ENCODE measurements at places on chromosomes 2 and 18.
A peak's percentile ranks its signal among the peaks of the same experiment; 100 is the strongest.

- DNase-seq = no peak
Measured at GRCh38 chr2:181138816-181139215, 158.4 kb downstream of the UBE2E3 start.

GRCh38 chr18:59266886-59267502 lies 6.3 kb downstream of the RAX start:
- DNase-seq = no peak

GRCh38 chr2:146503366-146503765 lies 1341.5 kb upstream of the ACVR2A start:
- no peak for DNase-seq

GRCh38 chr2:43611987-43612894 lies 16.4 kb upstream of the THADA start:
- DNase-seq = peak; percentile 74

- no peak for DNase-seq
Measured at GRCh38 chr2:64273524-64274398, 129.5 kb upstream of the PELI1 start.

DNA sequence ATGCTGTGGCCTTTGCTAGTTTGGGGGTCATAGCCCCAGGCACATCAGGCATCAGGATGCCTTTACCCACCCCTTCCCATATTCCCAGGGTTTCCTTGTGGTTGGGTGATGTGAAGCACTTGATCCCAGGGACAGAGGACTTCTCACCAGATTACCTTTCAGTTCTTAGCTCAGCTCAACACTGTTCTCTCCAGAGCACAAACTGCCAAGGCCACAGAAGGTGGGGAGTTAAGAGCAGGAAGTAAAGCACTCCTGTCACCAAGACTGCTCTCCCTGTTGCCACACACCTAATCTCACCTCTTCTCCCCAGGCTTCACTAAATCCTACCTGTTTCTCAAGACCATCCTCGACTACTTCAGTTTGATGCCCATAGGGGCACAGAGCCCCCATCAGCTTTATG lies 25.9 kb downstream of the FHOD3 start:
- DNase-seq = no peak

- DNase-seq = no peak
Measured at GRCh38 chr2:28350196-28350595, 42.5 kb upstream of the FOSL2 start.

DNA sequence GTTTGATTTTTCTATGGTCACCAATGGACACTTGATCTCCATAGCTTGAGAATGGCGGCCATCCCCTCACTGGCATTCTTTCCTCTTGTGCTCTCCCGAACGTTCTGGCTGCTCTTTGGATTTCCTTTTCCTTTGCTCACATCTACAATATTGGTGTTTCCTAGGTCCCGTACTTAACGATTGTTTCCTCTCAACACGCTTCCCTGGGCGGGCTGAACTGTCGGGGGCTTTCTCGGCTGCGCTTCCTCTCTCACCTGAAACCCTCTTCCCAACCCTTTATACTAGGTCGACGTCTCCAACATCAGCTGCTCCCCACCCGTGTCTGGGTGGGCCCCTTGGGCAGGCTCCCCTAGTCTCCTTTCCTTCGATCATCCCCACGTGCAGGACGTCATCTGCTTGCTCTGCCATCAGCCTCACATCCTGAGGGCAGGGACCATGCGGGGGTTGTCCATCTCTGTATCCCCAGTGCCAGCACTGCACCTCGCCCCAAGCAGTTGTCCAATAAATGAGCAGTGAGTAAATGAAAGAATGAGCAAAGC lies 634 bp upstream of the DIS3L2 start:
- no peak for DNase-seq

DNA sequence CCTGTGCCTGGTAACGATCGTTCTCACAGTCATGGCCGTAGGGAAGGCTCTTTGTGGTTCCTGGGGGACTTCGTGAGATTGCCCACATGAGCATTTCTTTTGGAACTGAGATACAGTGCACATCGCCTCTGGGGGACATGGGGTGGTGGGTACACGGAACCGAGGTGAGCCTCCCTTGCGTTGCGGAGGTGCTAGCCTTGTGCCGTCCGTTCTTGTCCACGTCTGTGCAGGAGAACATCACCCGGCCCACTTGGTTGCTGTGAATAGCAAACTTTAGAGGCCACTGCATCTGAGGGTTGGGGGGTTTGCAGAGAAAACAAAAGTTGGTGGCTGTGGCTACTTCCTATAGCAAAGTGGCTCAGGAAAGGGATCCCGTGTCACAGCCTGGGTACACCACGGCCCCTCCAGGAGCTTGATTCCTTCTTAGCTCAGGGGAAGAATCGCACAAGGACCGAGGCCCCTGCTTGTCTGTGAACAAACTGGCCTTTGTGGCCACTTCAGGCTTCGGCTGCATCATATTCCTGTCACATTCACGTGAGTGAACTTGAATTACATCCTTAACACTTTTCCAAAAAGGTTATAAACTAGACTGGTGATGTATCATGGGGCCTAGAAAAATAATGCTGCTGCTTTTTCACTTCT lies 72.6 kb downstream of the LRRFIP1 start:
- no peak for DNase-seq

DNA sequence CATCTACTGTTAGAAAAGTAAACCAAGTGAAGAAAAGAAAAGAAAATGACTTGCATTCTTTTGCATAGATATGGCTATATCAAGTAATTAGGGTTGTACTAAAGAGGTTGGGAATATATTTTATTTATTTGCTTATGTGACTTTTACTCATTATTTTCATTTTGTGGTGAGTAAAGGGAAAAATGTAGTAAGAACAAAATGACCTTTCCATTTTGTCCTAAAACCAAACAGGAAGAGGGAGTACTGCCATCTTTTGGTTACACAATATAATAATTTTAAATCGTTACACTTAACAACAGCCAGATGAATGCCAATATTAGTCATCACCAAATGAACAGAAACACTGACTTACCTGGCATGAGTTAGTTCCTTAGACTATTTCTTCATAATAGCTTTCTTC lies 47.3 kb upstream of the NDUFV2 start:
- DNase-seq = no peak

- no peak for DNase-seq
Measured at GRCh38 chr2:150978053-150978452, 283.6 kb downstream of the RBM43 start.

DNA sequence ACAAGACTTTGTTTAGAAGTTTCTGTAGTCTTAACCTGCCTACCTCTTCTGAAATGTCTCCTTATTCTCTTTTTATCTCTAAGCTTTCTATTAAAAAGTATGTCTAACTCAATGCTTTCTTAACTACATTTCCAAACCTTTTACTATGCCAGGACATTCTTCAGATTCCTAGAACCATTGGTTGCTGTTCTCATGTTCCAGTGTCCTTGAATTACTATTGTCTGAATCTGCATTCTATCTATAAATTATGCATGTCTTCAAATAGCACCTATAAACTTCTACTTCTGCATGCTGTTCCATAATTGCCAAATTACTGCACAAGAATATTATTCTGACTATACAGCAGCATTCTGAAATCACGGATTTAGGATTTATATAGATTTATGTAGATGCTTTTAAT lies 166.0 kb upstream of the VWC2L start:
- DNase-seq = no peak

GRCh38 chr2:124805060-124805459 lies 780.0 kb downstream of the CNTNAP5 start:
- no peak for DNase-seq

DNA sequence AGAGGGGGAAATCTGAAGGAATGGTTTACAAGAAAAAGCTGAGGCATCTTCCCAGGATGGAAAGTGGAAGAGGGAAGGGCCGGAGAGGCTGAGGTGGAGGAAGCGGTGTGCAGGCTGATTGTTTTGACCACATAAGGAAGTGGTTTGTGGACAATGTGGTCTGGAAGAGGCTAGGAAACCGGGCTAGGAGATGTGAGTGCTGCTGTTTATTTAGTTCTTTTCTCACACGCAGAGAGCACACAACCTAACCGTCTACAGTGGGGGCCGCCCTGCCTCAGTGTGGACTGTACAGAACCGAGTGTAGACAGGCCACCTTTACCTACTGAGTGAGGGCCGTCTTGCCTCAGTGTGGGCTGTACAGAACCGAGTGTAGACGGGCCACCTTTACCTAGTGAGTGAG lies 251.7 kb upstream of the PXDN start:
- DNase-seq = no peak

DNA sequence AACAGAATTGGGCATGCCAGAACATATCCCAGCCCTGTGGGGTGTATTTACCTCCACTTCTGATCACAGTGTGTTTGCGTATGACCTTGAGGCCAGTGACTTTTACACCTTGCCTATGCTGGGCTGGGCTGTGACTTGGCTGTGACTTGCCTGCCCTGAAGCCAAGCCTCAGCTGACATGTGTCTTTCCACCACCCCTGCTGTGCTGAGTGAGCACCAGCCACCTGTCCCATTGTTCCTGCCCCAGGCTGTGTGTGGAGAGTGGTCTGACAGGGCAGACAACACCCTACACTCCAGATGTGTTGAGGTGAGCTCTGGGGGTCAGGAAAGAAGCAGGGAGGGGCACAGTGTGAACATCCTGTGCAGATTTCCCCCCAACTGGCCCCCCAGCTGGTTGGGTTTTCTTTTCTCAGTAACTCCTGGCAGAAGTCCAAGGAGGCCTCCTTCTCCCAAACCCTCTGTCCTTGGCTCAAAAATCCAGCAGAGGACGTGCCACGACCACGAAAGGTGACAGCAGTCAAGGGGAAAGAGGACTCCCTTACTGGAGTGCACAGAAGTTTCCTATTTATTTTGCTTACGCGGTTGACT lies 5.1 kb upstream of the STEAP3 start:
- DNase-seq = no peak

DNA sequence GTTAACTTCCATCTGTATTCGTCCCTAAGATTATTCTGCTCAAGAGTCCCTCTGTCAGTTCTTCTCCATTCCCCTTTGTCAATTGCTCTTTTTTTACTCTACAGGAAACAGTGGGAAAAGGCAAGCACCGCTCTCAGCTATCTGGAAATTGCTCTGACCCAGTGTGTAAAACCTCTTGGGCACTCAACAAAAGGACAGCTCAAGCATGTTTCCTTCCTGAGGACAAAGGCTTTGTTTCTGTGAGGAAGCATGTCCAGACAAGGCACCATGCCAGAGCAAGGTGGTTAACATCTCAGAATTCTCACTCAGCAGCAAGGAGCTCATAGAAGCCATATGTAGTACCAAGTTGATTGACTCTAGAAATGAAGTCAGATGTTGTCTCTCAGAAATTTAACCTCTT lies 735.6 kb downstream of the TSN start:
- no peak for DNase-seq

DNA sequence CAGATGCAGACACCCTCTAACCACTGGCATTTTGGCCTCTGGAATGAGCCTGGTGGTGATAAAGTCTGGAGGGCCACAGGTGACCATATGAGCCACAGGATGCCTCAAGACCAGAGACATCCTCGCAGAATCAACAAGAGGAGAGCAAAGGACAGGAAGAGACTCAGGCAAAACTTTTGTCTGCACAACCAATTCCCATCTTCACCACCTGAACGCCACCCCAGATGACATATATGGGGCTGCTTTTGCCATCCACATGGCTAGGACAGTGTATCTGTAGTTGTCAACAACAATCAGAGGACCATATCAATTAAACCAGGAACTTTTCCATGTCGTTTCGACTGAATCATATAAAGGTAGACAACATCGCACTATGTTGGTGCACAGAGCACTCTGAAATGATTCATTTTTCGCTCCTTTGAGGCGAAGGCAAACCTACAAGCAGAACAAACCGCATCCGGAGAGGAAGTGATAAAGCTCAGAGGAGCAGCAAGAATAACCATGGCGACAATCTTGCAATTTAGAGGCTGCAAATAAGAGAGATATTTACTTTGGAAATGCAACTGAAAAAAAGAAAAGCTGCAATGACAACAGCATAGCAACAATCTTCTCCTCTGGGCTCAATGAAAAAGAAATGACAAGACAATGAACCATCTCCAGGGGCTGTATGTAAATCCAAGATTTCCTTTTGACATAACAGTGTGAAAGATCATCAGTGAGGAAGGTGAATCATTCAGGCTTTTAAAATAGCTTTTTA lies 204.5 kb downstream of the ARL4C start:
- DNase-seq = peak; percentile 92

DNA sequence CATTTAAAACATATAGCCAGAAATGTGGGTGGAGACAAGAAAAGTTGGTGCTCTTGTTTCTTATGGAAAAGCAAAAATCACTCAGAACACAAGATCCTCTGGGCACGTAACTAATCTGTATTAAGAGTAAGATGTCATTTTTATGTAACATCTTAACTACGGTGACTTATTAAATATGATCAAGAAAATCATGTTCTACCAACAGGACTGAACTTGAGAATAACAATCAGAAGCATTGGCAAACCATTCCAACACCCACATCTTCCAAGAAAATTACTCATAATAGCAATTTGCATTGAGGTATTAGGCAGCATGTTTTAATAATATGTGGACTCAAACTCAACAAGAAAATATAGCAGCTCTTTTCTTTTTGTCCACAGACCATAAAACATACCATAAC lies 21.6 kb downstream of the MAP2 start:
- no peak for DNase-seq

DNA sequence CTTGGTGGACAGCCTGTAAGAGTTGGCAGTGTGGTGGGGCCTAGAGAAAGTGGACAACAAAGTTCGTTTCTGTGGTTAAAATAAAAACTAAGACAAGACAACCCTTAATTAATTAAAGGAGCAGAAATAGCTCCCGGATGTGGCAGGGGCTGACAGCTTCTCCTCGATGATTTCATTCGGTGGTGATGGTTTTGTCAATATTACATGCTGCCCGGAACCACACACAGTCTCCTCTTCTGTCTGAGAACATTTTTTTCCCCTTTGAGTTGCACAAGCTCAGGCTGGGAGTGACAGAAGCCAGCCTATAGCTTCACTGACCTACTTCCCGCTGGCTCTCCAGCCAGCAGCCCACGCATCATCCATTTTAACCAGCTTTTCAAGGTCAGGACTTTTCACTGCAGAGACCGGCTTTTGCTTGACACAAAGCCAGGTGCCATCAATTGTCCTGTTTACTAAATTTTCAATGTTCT lies 378.8 kb downstream of the SLC4A3 start:
- DNase-seq = no peak

- DNase-seq = no peak
Measured at GRCh38 chr2:83990636-83991035, 468.4 kb downstream of the SUCLG1 start.

DNA sequence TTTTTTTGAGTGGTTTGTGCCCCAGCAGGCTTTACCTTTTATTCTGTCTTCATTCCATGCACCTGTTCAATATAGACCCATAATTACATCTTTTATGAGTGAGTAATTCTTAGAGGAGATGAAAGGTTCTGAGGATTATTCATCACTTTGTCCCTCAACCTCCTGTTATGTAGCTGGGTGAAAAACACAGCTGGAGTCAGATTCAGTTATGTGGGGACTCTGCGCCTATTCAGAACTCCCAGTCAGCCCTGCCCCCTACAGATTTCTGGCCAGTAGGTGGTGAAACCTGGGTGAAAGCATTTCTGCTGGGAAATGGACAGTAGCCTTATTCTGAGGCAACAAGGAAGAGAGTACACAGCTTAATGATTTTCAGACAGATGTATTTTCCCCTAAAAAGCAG lies 107.8 kb downstream of the MGAT5 start:
- DNase-seq = no peak
